ENCODE measurements at places on chromosomes 3 and 15.

- no peak for DNase-seq
Measured at GRCh38 chr15:93070132-93070531, 18.9 kb downstream of the RGMA start.

GRCh38 chr15:78327466-78327865 lies 12.7 kb upstream of the CRABP1 start:
- DNase-seq, result no peak

DNA sequence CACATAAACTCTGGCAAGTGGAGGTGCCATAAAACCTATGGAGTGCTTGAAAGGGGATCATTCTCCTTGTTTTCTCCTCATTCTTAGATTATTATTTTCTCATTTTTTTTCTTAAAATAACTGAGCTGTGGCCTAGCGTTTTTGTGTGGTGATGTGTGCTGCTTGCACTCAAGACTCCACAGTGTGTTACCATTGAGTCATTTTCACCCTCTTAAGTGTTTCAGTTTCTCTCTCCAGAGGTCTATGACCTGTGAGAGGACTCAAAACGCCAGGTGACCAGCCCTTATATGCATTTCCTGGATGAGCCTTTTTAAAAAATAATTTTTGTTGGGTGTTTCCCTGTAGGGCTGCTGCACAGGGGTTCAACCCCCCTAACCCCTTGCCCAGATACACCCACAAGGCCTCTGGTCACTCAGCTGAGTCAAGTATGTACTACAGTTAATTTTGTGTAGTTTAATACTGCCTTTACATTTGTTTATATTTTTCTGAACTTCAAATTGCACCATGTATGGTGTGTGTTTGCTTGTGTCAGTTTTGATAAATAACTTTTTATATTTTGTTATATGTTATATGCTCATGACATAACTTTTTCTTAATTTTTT lies 15.4 kb upstream of the BTLA start:
- no peak for DNase-seq

DNA sequence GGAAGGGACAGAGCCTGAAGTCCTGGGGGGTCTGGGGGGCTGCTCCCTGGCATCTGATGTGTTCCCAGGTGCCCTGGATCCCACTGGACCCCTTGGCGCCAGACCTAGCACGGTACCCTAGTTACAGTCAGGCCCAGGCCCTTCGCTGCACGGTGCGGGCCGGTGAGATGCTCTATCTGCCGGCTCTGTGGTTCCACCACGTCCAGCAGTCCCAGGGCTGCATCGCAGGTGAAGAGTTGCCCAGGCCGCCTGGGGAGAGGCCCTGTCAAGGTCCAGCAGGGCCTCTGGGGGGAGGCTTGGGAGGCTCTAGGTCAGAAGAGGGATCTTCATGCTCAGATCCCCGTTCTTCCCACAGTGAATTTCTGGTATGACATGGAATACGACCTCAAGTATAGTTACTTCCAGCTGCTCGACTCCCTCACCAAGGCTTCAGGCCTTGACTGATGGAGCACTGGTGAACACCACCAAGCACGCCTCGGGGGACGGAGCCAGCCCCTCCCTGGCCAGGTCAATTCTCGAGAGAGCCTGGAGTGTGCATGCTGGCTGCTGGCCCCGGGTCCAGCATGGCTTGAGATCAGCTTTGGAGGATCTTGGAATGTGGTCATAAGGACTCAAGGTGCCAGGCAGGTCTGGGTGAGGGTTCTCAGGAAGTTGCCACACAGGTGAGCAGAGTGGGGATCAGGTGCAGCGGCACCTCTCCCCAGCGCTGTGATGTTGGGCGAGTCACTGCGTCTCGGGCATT lies 1.8 kb upstream of the PLA2G4B start:
- no peak for DNase-seq

GRCh38 chr3:186644683-186645082 lies 4.5 kb downstream of the FETUB start:
- DNase-seq, result no peak

GRCh38 chr15:23532024-23532423 lies 33.5 kb upstream of the MKRN3 start:
- no peak for DNase-seq

DNA sequence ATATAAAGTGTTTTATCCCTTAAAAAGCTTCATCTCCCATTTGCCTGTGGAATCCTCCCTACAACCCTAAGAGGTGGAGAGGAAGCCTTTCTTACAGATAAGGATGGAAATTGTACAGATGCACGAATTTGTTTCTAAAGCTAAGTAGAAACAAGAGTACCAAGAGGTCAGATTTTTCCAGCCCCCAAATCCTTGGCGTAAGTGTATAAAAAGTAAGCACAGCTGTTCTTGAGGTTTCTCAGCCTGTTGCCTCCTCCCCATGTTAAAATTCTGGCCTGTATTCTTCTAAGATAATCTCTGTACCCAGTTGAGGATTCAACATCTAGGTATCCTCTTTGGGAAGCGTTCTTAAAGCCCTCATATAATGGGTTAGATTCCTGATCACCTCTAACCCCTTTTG lies 34.9 kb downstream of the RAB7A start:
- DNase-seq, result no peak
